ENCODE measurements at places on chromosomes 7 and 10.

DNA sequence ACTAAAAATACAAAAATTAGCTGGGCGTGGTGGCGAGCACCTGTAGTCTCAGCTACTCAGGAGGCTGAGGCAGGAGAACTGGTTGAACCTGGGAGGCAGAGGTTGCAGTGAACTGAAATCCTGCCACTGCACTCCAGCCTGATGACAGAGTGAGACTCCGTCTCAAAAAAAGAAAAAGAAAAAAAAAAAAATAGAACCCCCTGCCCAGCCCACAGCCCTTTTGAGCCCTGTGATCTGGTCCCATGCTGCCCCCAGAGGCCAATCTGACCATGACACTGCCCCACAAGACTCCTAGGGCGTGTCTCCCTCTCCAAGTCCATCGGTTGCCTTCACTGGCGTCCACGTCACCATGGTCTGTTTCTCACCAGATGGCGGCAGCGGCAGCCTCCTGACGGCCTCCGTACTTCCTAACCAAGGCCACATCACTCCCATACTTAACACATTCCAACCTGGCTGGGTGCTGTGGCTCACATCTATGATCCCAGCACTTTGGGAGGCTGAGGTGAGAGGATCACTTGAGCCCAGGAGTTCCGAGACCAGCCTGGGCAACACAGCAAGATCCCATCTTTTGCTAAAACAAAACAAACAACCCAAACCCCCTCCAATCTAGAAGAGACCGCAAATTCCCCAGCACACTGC, 18.0 kb downstream of the STX1A start:
- DNase-seq = no peak

DNA sequence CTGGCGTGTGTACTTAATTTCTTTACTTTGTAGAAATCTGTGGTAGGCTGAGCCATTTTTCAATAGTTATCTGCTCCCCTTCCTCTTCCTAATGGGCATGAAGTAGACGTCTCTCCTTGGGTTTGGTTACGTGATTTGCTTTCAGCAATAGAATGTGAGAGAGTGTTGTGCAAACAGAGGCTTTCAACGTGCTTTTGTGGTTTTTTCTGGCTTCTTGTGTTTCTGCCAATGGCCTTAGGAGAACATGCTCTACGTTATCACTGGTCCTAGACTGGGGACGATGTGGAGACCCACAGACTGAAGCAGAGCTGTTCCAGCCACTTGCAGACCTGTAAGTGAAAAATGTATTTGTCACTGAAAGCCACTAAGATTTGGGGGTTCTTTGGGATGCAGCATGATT, 107.2 kb upstream of the NPTX2 start:
- DNase-seq = no peak

GRCh38 chr10:87503886-87504285, 807 bp upstream of the MINPP1 start:
- DNase-seq = no peak

DNA sequence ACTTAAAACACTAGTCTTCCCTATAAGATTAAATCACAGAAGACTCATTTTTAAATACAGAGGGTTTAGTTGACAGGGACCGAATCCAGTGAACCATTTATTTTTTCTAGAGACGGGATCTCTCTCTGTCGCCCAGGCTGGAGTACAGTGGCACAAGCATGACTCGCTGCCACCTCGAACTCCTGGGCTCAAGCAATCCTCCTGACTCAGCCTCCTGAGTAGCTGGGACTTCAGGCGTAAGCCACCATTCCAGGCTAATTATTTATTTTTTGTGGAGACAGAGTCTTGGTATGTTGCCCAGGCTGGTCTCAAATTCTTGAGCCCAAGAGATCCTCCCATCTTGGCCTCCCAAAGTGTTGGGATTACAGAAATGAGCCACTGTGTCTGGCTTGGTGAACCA, 20.9 kb upstream of the LYZL1 start:
- DNase-seq = no peak

DNA sequence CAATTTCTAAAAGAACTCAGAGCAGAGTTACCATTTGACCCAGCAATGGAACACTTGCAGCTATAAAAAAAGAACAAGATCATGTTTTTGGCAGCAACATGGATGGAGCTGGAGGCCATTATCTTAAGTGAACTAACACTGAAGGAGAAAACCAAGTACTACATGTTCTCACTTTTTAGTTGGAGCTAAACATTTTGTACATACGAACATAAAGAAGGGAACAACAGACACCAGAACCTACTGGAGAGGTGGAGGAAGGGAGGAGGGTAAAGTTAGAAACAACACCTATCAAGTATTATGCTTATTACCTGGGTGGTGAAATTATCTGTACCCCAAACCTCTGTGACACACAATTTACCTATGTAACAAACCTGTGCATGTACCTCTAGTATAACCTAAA, 329.5 kb downstream of the ATRNL1 start:
- DNase-seq = no peak

DNA sequence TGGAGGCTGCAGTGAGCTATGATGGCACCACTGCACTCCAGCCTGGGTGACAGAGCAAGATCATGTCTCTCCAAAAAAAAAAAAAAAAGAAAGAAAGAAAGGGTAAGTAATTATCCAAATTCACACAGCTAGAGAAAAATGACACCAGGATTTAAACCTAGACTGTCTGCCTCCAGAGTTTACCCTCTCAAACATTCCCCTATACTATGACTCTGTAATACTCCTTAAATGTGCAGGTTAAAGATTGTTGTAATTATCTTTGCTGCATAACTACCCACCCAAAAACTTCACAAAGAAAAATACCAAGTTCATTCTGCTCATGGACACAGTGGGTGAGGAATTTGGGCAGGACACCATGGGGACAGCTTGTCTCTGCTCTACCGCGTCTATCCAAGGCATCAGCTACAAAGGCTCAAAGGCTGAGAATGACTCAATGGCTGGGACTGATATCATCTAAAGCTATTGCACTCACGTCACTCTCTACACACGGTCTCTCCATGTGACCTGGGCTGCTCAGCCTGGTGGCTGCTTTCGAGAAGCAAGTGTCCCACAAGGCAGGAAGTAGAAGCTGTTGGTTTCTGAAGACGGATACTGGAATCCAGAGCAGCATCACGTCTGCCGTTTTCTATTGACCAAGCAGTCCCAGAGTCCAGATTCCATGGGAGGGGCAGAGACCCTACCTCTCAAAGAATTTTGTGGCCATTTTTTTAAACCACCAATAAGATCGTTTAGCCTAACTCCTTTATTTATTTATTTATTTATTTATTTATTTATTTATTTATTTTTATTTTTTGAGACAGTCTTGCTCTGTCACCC, 185.7 kb upstream of the AUTS2 start:
- DNase-seq = no peak

GRCh38 chr7:82539969-82540368, 96.4 kb upstream of the CACNA2D1 start:
- no peak for DNase-seq

DNA sequence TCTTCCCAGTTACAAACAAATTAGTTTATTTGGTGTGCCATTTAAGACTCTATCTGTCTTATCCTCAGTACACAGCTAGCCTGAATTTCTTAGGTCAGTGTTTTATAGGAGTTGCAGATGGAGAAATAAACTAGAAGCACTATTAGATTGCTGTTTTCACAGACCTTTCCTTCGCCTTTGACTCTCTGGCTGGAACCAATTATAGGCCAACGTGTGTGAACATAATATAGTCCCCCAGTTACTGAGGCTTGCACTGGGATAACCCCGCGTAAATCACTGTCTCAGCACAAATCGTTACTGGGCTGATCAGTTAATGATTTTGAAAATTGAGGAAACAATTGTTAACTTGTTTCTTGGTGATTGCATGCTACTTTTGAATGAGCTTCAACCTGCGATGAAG, 233.4 kb downstream of the GFRA1 start:
- DNase-seq = no peak

- DNase-seq = no peak
Observed at GRCh38 chr10:22978918-22979317, 51.1 kb downstream of the ARMC3 start.

GRCh38 chr7:69517985-69518704, 80.1 kb upstream of the AUTS2 start:
- no peak for DNase-seq

- no peak for DNase-seq
Observed at GRCh38 chr7:11742496-11742895, 89.5 kb downstream of the THSD7A start.

DNA sequence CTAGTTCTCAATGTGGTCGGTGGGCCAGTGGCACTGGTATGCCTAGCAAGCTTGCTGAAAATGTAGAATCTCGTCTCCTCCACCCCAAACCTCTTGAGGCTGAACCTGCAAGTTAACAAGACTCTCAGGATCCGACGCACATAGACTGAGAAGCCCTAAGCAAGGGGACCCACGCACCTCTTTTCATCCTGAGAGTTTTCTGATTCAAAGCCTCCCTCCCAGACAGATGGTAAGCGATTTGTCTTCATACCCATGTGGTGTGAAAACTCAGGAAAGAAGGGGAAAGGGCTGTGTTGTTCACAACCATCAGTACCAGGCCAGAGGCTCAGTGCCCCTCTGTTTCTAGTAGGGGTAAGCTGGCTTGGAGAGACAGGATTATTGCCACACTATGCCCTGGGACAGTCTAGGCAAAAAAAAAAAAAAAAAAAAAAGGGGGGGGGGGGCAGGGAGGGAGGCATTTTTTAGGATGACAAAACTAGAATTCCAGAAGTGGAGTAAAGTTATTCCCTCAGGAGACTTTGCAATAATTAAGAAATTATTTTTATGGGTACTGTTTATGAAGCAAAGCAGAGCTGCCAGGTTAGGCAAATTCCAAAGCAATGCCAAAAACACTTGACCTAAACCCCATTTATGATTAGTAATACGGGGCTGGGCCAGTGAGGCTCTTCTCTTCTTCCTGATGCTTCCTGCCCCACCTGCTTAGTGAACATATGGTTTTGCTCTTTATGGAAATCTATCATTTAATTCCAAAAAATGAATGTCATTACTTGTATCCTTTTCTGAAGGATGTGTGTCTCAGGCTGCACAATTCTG, 117.6 kb upstream of the PDLIM1 start:
- DNase-seq = no peak

GRCh38 chr7:105198223-105198622, 184.2 kb downstream of the KMT2E start:
- DNase-seq = peak; percentile 82

- DNase-seq = no peak
Observed at GRCh38 chr10:106440355-106440754, 724.2 kb downstream of the SORCS1 start.

DNA sequence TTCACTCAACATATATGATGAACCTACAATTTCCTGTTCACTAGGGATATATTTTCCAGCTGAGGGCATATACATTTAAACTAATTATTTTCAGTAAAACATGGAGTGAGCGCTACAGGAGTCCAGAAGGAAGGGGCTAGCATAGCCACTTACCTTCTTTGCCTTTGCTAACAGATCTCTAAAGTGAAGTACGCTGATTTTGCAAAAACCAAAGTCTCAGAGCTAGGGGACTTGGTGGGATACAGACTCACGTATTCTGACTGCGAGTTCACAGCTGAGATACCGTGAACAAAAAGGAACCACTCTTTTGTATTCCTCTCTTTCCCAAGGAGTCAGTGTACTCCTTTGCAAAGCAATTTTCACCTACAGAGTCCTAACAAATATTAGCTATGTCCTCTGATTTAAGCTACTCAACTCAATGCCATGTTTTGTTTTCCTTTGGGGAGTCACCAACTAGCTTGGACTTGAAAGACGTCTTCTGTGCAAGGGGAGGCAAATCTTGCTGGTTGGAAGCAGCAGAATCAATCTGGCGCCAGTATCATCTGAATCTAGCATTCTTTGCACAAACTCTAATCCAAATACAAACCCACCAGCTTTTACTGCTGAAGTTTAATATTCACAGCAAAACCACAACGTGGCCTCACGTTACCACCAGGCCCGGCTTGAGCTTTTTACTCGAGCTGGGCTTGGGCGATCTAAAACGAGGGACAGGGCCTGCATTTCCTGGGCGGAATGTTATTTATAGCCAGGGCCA, 657 bp downstream of the CDNF start:
- DNase-seq = no peak
